NCI-H1436 treated with DMSO at 0.1 percent for 48 hours (cell line): ENCODE measurements at places on chromosomes 7 and 10.

- no peak for DNase-seq
Measured at GRCh38 chr7:16350634-16351033, 70.7 kb downstream of the CRPPA start.

DNA sequence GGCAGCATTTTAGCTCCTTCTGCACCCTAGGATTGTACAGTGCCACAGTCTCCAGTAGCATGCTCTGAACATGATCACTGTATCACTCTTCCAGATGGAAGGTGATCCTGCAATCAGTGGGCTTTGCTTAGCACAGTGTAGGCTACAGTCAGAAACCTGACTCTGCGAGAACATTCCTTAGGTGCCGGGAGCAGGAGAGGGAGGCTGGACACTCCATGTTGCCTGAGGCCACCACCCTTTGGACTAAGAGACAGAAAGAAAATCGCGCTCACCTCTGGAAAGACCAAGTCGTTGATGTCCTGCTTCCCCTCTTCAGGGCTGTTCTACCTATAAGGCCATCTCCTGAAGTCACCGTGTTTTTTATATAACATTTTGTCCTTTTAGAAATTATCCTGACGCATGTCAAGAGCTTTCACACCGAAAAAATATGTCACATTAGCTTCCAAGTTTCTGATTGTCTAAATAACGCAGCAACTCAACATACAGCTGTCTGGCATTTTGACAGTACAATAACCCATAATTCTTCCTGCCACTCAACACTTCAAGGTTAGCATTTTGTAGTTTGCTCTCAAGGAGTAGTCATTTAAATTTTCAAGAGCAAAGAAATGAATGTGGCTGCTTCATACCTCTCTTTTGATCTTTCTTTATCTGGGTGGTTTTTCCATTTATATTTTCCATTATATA is 563.1 kb downstream of the LRMDA start:
- no peak for DNase-seq

- no peak for DNase-seq
Measured at GRCh38 chr10:99681553-99681952, 22.2 kb downstream of the ENTPD7 start.

DNA sequence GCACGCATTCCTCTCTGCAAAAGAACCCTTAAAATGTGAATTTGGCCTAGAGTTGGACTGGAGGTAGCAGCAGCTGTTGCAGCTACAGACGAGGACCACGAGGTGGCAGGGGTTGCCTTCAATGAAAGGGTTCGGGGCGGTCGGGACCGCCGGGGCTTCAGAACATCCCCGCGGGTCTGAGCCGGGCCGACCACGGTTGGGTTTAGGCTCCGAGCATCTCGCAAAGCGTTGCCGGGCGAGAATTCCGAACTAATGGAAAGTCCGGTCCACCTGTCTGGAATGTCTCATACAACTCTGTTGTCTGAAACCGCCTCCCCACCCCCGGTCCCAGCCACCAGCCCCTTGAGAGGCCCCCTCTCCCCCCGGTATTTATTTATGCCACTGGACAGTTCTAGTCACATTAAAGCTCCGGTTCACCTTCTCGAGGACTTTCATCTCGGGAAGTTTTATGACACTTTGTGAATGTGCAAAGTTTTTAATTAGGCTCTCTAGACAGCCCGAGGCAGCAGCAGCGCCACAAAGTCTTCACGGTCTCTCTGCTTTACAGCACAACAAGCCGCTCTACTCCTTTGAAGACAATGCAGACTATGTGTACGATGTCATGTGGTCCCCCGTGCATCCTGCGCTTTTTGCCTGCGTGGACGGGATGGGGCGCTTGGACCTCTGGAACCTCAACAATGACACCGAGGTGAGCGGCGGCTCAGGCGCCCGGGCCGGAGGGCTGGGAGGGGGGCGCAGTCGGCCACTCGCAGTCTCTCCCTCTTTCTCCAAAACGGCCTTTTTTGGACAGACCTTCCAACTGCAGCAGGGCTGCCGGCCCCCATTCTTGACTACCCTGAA is 246.2 kb downstream of the SLC25A13 start:
- DNase-seq = peak; percentile 52

DNA sequence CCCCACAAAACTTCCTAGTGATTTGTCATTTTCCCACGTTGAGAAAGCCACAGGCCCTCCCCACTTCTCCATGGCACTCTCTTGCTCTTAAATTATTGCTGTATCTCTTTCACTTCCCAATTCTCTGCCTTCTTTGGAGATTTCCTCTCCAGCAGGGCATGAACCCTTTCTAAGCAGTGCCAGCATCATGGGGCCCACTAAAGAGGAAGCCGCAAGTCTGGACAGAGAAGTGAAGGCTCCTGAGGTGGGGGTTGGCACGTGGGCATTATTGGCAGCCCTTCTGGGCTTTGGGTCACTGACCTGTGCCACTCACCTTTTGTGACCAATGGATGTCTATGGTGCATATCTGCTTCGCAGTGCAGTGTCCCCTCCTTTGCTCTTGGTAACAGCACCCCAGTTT is 97.7 kb upstream of the TCF7L2 start:
- no peak for DNase-seq

DNA sequence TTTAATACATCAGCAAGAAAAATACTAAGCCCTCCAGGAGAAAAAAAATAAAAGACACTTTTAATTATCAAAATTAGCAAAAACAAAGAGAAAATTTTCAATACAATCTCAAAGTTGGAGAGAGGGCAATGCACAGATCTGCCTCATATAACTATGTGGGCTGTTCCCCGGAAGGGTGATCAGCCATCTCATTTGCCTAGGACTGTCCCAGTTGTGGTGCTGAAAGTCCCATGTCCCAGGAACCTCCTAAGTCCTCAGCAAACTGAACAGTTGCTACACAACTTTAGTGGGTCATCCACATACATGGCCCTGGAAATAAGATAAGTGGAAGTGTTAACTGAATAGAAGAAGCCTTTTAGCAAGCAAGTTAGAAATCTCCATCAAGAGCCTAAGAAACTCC is 14.4 kb downstream of the CFAP70 start:
- no peak for DNase-seq
